Stimulated activated CD8-positive, alpha-beta memory T cell treated with anti-CD3 and anti-CD28 coated beads, Interleukin-12 subunit alpha, Interleukin-12 subunit beta, amount 100 ng/mL, for 4 hours (primary cell): ENCODE measurements at places on chromosomes 12 and 14.

- DNase-seq, result no peak
These were observed 1.2 kb downstream of the PELI2 start for GRCh38 chr14:56119201-56119981.

- DNase-seq, result no peak
These were observed 44.5 kb downstream of the ALKBH1 start for GRCh38 chr14:77663293-77663692.

- no peak for DNase-seq
These were observed 24.0 kb downstream of the FKBP11 start for GRCh38 chr12:48901278-48901677.

- DNase-seq, result no peak
These were observed 67.1 kb downstream of the CRACR2A start for GRCh38 chr12:3685830-3686229.

DNA sequence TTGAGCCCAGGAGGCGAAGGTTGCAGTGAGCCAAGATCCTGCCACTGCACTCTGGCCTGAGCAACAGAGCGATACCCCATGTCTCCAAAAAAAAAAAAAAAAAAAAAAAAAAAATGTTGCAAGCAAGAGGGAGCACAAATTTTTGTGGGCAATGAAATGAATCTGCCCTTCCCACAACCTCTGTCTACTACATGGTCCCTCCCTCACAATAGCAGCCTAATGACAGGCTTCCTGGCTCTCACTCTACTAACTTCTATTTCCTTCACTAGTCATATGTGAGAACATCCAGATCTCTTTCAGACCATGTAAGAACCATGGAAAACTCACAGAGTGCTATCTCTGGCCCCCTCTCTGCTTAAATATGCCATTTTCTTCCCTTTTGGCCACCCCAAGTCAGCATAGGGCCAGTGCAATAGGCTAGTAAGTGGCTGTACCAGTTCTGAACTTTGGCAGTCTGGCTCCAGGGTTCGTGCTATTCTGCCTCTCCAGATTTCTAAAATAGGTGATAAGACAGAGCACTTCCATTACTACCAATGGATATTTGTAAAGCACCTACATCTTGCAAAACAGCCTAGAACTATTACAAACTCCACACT is 7.1 kb downstream of the OSBPL8 start:
- no peak for DNase-seq

GRCh38 chr14:56207626-56208292 is 89.5 kb downstream of the PELI2 start:
- no peak for DNase-seq

GRCh38 chr14:75803765-75804164 is 142.7 kb downstream of the TTLL5 start:
- DNase-seq, result no peak

GRCh38 chr14:105499256-105500035 is 8.4 kb downstream of the TEDC1 start:
- no peak for DNase-seq

DNA sequence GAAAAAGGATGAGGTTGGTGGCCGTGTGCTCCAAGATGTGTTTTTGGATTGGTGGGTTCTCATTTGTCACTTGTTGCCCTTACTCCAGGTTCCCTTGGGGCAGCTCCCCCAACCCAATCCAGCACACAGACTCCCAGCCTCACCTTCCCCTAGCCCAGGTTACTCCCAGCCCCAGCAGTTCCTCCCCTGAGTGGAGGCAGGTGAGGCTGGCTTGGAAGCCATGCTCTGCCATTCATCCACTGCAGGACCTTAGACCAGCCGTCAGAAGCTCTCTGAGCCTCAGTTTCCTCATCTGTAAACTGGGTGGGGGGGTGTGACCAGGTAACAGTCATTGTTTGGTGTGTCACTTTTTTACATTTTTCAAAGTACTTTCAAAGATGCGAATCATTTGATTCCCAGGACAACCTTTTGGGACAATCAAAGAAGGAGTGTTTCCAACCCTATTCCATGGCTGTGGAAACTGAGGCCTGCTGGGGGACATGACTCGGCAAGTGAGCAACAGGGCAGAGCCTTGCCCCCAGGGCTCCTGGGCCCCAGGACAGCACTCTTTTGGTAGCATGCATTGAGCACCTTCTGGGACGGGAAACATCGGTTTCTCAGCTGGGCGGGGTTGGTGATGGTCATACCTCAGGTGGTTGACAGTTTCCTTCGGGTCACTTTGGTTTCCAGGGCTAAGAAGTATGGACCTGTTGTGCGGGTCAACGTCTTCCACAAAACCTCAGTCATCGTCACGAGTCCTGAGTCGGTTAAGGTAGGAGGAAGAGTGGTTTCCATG is 7.2 kb downstream of the CYP46A1 start:
- DNase-seq, result no peak

DNA sequence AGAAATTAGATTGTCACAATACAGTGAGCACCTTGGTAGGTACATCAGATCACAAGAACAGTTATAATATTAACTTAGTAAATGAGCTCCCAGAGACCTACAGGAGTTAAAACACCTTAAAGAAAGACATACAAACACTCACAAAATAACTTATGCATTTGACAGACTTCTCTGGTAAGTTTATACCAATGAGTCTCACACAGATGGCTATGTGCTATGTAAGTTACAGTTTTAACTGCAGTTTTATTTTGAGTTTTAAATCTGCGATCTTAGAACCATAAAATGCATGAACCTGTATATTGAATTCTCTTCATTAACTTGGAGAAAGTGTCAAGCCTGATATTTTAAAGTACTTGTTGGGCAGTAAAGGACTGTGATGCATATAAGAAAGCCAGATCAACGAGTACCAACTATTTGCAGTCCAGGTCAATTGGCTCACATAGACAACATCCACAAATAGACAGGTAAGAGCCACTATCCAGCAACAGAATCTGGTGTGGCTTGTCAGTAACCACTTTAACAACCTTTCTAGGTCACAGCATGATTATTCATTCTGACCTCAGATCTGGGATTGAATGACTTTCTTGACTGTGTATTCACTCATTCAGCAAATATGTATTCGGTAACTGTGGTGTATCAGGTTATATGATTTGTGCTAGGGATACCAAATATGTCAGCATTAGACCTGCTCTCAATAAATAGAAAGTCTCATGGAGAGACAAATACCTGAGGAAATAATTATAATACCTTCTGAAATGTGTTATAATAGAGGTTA is 856.6 kb upstream of the MGAT4C start:
- DNase-seq, result no peak

GRCh38 chr12:6451348-6452244 is at the start of gene TAPBPL:
Gene TAPBPL, plus strand, starts transcription at chr12:6452042. Its CDS starts 207 bp downstream, at chr12:6452249.
- peak; percentile 63 for DNase-seq

DNA sequence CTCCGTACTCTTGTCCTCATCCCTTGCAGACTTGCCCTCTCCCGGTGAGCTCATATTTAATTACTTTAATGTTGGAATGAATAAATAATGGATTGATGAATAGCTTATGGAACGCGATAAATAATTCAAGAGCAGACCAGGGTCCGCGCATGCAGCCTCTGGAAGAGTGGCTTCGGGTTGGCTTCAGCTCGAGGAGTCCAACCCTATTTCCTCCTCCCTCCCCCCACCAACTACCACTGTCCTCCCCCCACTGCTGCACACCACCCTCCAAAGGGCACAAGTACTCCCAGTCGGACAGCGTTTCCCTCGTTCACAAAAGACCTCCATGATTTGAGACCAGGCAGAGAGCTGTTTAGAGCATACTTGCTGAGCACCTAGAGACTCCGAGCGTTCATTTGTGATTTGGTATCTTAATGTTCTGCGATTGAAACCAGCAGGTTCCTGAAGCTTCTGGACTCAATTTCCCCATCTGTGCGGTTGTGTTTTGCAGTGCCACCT is 647 bp upstream of the SIX1 start:
- DNase-seq, result no peak

- DNase-seq, result no peak
These were observed 942 bp downstream of the SYT1 start for GRCh38 chr12:78865516-78865915.

DNA sequence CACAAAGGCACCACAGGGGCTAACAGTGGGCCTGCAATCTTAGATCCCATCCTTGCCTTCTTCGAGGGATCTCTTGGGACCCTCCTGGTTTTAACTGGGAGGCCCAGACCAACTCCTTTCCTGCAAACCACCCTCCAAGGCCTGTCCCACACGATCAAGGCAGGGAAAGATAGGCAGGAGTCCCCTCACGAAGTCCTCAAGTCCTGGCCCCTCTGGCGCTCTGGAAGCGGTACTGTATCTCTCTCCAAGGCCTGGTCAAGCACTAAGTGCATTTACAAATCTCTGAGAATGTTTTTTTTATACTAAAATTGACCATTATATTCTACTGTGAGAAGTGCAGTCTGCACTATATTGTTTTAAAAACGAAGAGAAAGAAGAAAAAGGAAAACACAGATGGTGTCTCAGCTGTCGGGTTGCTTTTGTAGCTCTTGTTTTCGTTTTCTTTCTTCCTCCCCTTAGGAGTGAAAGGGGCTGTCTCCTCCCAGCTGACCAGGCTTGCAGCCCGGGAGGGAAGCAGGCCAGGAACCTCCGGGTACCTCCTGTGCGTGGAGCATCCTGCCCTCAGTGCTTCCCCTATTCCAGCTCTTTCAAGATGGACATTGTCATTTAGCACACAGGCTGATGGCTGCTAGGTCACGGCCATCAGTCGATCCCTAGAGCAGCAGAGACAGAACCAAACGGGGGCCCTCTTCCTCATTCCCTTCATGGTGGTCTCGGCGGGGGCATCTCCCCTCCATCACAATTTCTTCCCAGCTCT is 56.7 kb downstream of the FAM222A start:
- no peak for DNase-seq

GRCh38 chr14:101796016-101796415 is 34.5 kb downstream of the PPP2R5C start:
- DNase-seq, result no peak

- no peak for DNase-seq
These were observed 4.4 kb downstream of the CD9 start for GRCh38 chr12:6204533-6205143.

DNA sequence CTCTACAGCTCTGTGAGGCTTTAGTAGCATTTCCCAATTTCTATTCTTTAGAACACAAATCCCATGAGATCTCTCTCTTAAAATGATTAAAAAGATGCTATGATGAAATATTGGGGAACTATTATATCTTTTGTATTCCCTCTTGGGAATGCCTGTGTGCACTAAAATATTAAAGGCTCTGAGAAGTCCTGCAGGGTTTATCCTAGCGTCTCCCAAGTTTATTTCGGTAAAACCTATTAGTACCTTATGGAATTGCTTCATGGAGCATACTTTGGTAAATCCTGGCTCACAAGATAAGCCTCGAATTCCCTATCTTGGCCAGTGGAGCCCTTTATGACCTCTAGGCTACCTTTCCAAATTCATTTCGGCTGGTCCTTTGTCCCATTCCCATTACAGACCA is 306.8 kb downstream of the VRK1 start:
- no peak for DNase-seq

DNA sequence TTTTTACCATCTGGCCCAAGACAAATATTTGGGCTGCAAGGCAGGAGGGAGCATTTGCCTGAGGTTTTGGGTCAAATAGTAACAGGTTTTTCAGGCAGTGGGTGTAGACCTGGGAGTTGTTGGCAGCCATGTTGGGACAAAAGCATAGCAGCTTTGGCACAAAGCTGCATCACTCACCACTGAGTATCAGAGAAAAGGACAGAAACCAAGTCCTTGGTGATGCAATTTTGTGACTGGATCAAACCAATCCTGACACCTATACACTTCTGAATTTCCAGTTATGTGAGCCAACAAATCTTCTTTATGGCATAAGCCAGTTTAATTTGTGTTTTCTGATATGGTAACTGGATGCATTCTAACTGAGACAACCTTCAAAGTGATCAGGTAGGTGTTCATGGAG is 144.8 kb upstream of the KRR1 start:
- DNase-seq, result no peak

- no peak for DNase-seq
These were observed 1.6 kb upstream of the CLEC14A start for GRCh38 chr14:38257507-38257906.

DNA sequence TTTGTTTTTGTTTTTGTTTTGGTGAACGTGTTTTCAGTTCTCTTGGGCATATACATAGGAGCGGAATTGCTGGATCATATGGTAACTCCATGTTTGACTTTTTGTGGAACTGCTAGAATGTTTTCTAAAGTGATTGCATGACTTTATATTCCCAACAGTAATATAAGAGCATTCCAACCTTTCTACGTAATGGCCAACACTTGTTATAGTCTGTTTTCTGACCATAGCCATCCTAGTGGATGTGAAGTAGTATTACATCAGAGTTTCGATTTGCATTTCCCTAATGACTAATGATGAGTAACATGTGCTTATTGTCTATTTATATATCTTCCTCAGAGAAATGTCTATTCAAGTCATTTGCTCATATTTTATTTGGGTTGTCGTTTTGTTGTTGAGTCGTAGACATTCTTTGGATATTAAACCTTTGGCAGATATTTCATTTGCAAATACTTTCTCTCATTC is 268.7 kb downstream of the AEBP2 start:
- no peak for DNase-seq

DNA sequence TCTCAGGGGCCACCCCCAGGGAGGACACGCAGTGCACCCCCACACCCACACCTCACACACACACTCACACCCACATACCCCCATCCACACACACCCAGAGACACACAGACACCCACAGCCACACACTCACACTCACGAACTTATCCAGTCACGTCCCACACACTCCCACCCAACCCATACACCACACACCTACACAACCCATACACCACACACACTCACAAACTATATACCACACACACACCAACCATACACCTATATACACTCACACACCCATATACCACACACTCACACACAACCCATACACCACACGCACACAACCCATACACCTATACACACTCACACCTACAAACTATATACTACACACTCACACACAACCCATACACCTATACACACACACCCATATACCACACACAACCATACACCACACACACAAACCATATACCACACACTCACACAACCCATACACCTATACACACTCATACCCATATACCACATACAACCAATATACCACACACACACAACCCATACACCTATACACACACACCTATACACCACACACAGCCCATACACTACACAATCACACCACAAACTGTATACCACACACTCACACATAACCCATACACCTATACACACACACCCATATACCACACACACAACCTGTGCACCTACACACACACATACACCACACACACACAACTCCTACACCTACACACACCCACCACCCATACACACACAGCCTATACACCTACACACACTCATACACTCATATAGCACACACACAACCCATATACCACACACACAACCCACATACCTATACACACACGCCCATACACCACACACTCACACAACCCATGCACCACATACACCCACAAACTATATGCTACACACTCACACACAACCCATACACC is 42.7 kb downstream of the TMEM121 start:
- no peak for DNase-seq

DNA sequence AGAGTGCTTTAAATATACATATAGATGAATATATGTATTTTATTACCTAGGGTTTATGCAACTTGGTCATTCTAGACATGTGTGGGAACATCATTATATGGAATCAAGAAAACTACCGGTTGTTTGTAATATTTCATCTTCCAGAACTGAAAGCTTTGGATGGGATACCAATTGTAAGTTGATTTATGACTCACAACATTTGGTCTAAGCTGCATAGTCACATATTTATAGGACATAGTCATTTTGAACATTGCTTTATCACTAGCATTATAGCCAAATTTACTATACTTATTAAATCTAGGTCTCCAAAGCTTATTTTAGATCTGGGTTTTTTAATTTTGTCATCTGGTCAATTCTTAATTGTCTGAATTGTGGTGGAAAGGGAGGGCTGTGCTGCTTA is 83.7 kb upstream of the PCNX4 start:
- no peak for DNase-seq

- DNase-seq, result no peak
These were observed 22.1 kb upstream of the NAP1L1 start for GRCh38 chr12:76106631-76107030.
